ENCODE measurements at places on chromosomes 7 and 10.
A peak's percentile ranks its signal among the peaks of the same experiment; 100 is the strongest.

GRCh38 chr7:80135309-80136104, 876 bp downstream of the GNAI1 start:
- DNase-seq = peak; percentile 29

DNA sequence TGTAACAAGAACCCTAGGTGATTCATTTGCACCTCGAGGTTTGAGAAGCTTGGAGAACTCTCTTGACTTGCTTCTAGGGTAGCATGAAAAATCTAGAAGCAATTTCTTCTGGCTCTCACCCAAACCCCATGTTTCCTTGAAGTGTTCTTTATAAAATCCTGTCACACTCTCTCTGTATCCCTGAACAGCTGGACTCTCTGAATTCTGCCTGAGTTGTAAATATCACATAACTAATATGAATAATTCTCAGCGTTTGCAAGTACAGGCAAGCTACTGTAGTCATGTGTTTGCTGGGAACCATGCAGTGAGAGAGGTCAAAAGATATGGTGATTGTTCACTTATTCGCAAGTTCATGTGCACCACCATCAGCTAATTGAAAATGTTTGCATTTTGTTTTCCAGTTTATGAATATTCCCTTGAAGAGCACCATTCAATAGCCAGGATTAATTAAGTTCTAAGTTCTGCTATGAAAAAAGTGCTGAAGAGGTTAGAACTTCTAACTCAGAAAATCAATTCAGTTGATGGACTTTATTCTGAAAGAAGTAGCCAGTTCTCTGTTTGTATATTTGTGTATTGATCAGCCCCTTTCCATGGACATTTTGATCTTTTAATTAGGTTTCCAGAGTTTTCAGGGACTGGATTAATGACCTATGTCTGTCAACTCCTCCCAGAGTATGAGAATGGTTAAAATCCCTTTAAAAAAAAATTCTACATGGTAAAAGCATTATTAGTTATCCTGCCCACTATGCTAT, 243.0 kb downstream of the PLXDC2 start:
- peak; percentile 10 for DNase-seq

GRCh38 chr7:33050535-33051318, 11.8 kb downstream of the NT5C3A start:
- DNase-seq = peak; percentile 72

DNA sequence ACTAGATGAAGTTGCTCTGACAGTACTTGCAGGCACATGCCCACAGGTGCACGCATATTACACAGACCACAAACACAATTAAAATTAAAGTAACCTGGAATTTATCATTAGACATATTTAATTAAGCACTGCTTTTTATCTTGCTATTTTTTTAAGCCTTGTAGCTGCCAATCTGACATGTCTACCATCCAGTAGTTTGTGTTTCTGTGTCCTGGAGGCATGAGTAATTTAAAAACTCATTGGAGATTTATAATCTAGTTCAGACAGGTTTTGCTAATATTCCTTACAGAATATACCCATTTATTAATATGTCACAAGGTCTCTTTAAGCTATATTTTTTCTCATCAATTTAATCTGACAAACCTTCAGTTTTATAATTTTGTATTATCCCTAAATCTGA, 445.0 kb upstream of the KLF6 start:
- DNase-seq = no peak

GRCh38 chr10:22049635-22050034, 46.1 kb upstream of the DNAJC1 start:
- DNase-seq = no peak

GRCh38 chr10:120732643-120733313, 118.4 kb upstream of the WDR11 start:
- no peak for DNase-seq

DNA sequence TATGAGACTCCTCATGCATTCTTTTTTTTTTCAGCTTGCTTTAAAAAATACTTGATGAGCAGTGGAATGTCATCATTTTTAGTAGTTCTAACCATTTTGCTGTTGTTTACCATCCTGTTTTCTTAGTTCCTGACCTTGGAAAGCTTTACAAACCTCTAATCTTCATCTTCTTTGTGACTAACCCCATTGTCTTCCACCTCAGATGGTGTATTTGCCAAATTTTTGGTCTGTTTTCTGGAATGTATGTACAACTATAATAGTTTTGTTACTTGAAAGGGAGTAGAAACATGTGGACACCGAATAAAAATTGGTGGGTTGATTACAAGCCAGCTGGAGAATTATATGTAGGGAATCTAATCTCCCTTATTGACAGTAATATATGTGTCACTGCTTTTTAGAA, 172.7 kb downstream of the SND1 start:
- DNase-seq = peak; percentile 68

DNA sequence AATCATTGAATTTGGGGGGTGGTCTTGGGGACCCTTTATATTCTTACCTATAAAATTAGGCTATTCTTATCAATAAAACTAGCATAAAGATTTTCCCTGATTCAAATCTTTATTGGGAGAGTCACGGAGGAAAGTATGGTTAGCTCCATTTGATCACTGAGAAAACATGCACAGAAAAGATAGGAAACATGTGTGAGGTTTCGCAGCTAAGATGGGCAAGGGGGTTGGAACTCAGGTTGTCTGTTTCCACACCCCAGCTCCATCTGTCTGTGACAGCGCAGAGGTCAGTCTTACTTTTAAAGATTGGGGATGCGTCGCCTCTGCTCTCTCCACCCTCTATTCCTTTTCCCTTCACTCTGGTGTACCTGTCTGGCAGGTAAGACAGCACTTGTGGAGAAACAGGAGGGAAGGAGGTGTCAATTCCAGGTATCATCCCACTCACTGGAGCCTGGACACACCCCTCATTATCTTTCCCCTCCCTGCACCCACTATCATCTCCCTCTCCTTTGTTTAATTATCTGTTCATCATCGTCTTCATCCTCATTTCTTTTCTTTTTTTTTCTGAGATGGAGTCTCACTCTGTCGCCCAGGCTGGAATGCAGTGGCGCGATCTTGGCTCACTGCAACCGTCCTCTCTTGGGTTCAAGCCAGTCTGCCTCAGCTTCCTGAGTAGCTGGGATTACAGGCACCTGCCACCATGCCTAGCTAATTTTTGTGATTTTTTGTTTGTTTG, 2.4 kb upstream of the DENND10 start:
- no peak for DNase-seq

- no peak for DNase-seq
Measured at GRCh38 chr7:21192657-21193056, 235.2 kb upstream of the SP4 start.

DNA sequence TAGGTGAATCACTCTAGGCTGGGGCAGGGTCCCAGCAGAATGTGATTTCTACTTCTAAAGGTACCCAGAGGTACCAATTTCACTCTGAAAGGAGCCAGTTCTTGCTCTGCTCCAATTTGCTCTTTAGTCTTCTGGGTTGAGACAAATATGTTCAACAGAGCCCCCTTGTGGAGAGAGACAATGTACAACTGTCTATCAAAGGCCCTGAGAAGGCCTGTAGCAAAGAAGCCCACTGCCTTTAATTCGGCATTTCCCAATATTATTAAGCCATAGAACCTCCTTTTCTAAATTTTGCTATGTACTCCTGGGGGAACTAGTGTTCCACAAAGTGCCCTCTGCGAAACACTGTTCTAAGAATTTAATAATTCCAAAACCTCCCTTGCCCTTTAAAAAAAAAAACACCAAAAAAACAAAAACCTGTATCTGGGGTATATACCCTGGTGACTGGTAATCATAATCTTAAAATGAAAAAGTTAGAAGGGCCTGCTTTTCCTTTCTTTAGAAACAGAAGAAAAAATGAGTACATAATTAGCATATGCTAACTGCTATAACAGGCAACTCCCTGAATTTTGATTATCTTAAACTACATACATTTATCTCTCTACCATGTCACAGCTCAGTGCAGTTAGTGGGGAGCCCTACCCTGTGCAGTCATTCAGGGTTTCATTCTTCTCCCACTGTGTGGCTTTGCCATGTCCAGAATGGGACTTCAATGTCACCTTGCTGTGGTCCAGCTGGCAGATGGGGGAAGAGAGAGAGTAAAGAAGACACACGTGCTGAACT, 160.9 kb upstream of the BMPER start:
- peak; percentile 65 for DNase-seq

GRCh38 chr10:42929993-42930392, 146.9 kb upstream of the RET start:
- no peak for DNase-seq

- no peak for DNase-seq
Measured at GRCh38 chr10:74923556-74923955, 97.2 kb downstream of the KAT6B start.

Data from fibroblast of pulmonary artery (primary cell).